ENCODE measurements at places on chromosomes 5 and 9.

DNA sequence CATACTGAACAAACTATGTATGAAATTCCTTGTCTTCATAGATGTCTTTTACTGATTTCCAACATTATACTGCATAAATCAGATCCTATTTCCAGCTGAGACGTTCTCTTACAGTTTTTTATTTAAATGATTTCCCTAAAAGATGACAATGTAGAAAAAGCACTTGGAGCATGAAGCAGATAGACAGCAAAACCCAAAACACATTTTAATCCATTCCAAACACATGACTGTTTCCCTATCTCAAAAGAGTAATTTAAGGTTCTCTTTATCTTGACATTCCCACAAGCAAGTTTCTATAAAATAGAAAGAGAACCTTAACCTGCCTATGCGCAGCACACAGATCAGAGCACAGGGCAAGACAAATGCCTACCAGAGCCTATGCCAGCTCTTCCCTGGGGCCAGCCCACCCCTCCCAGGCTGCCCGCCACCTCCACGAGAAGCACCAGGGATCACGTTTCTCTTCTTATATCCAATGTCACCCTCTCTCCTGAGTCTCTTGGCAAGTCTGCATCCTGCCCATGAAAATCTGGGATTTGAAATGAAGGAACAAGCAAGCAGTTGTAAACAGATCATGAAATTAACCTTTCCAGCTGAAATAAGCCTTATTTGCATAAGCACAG lies 52.4 kb downstream of the RETREG1 start:
- DNase-seq, result no peak

GRCh38 chr5:80041527-80041926 lies 6.4 kb downstream of the THBS4 start:
- DNase-seq, result no peak

DNA sequence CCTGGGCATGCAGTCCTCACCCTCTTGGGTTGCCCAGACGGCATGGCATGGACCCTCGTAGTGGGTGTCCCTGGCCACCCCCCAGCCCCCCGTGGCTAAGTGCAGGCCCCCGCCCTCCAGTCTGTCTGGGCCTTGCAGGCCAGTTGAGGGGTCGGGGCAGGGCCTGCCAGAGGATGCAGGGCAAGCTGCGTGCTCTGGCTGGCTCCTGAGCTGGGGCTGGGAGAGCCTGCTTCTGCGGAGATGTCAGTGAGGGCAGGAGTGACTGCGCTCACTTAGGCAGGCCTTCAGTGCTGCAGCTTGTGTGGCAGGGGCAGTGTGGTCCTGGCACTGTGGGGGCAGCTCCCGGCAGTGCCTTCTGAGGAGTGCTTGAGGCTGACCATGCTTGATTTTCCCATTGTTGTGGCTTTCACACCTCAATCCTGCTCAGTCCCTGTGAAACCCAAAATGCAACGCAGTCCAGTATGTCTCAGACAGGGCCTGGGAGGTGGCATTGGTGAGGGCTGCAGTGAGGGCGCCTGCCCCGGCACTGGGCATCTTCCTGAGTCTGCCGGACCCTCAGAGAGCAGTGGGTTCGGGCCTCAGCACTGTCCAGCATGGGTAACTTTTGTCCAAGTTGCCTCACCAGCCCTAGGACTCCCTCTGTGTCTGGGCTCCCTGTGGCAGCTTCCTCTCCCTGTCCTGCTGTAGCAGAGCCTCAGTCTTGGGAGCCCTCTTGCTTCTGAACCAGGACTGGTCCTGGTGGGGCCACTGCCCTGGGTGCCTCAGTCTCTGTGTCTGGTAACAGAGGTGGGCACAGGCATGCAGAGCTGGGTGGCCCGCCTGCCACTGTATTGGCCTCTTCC lies 93.0 kb downstream of the PHF2 start:
- DNase-seq, result no peak

- DNase-seq, result no peak
Measured at GRCh38 chr5:61999371-61999770, 306.6 kb upstream of the KIF2A start.

- DNase-seq, result no peak
Measured at GRCh38 chr9:74639112-74639511, 142.0 kb downstream of the RORB start.

DNA sequence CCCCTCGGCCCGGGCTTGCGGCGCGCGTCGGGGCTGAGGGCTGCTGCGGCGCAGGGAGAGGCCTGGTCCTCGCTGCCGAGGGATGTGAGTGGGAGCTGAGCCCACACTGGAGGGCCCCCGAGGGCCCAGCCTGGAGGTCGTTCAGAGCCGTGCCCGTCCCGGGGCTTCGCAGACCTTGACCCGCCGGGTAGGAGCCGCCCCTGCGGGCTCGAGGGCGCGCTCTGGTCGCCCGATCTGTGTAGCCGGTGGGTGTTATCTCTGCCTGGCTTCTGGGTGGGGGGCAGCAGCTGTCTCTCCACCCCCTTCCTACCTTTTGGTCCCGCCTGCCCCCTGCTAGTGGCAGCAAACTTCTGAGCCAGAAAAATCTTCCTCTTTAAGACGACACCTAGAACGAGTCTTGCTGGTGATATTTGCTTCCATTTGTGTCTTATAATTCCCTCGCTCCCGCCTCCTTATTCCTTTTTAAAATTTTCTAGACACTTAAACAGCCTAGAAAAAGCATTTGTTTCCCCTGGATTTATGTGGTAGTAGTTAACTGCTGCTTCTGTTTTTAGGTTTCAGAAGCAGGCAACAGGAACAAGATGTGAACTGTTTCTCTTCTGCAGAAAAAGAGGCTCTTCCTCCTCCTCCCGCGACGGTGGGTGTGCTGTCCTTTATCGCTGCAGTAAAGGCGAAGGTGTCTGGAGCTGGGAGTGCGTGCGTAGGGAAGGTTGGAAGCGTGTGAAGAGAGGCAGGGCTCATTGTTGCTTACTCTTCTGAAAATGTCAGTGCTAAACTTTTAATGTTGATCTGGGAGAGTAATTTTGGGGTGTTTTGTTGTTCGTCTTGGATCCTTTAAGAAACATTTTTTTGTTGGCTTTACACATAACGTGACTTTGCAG lies 554 bp downstream of the JAK2 start:
- DNase-seq, result no peak

DNA sequence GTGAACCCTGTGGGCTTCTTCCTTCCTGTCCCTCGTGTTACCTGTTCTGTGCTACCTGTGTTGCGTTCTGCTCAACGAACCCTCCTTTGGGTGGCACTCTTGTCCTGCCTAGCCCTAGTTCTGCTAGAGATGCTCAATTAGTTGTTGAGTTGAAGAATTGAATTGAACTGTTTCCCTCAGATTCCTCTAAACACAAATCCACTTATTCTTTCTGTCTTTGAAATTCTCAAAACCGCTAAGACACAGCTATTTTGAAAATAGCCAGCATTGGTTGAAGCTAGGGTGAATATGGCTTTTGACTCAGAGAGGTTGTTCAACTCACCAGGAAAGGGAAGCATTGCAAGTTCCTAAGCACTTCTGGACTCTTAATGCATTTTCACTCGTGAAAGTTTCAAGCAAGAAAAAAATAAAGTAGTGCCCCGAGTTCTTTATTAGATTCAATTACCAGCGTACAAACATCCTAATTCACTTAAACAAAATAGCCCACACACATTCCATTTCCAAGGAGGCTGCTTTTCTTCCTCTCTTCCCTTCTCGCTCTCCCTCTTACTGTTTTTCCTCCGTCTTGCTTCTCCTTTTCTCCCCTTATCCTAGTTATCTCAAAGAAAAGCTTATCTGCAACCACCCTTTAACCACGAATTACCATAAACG lies 642 bp upstream of the ITGA1 start:
- DNase-seq, result no peak

GRCh38 chr9:117403403-117403811 lies 11.4 kb downstream of the ASTN2 start:
- no peak for DNase-seq

- peak; percentile 16 for DNase-seq
Measured at GRCh38 chr5:81021486-81021885, 61.3 kb downstream of the RASGRF2 start.

- DNase-seq, result no peak
Measured at GRCh38 chr9:257957-258356, 43.3 kb downstream of the DOCK8 start.

GRCh38 chr9:78831726-78832125 lies 534.8 kb downstream of the PSAT1 start:
- DNase-seq, result no peak

DNA sequence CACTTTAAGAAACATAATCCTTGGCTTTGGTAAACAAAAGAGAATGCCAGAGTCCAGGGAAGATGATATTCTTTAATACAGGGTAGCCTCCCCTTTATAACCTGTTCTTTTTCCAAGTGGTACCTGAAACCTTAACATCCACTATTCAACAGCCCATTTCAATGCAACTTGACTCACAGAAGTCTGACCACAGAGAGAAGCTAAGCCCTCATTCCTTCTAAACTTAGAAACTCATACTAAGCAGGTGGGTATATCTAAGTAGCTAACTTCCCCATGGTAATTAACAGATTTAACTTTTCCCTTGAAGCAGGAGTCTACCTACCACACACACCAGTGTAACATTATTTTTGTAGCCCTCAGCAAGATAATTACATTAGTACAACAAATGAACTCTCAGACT lies 91.9 kb downstream of the CEMIP2 start:
- no peak for DNase-seq

DNA sequence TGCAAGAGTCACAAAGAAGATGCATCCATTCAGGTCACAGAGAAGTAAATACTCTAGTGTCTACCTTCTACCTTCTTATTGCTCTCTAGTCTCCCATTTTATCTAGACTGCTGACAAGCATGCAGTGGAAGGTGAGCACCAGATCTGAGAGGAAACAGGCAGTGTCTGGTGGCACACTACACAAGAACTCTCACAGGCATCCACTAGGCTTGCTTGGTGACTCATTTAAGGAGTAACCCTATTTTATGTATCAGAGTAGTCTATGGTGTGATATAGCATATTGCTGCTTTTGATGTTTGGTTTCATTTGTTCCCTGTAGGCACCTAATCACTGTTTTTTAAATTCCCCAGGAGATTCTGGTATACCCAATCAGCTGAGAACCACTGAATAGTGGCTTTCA lies 1.6 kb upstream of the THBS4 start:
- DNase-seq, result no peak

Data from NCI-H226 (cell line).